ENCODE measurements at places on chromosomes 1 and 21.

- no peak for DNase-seq
Measured at GRCh38 chr1:58812468-58812867, 28.6 kb upstream of the JUN start.

DNA sequence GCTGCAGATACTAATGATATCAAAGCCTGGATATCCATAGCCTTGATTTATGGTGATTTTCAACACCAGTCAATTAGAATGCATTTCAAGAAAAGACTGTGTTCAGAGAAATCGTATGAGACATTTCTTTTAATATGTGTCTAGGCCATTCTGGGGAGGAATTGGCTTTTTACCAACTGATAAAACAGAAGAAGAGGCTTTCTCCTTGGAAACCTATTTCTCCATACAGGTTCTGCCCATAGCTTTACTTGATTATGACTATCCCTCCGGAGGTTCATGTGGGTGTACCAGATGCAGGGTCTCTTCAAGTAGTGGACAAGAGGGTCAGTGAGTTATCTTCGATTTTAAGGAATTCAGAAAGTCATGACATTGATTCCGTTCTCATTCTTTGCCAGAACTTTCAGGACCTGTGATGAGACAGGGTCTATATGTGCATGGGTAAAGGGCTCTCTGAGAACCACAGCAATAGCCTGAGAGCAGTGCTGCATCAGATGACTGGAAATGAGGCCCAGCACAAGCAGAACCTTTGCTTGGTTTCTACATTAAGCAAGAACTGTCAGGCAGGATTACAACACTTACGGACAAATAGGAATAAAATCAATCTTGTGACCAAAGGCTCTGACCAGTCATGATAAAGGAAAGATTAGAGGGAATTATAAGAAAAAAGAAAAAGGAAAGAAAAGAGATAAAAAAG lies 263.7 kb upstream of the SGIP1 start:
- no peak for DNase-seq

GRCh38 chr1:28899267-28899666 lies 15.1 kb upstream of the EPB41 start:
- DNase-seq: no peak

- DNase-seq: no peak
Measured at GRCh38 chr1:184242507-184242943, 144.3 kb upstream of the C1orf21 start.

Measured in stimulated activated CD8-positive, alpha-beta memory T cell treated with anti-CD3 and anti-CD28 coated beads, Interleukin-7, amount 100 ng/mL, for 1 hour (primary cell).